ENCODE measurements at places on chromosomes 16 and 17.

DNA sequence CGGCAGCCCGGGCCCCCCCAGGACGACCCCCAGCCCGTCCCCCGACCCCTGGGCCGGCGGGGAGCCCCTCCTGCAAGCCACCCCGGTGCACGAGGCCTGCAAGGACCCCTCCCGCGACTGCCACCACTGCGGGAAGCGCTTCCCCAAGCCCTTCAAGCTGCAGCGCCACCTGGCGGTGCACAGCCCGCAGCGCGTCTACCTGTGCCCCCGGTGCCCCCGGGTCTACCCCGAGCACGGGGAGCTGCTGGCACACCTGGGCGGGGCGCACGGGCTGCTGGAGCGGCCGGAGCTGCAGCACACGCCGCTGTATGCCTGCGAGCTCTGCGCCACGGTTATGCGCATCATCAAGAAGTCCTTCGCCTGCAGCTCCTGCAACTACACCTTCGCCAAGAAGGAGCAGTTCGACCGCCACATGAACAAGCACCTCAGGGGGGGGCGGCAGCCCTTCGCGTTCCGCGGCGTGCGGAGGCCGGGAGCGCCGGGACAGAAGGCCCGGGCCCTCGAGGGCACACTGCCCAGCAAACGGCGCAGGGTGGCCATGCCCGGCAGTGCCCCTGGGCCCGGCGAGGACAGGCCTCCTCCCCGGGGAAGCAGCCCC is 15.6 kb upstream of the ZFPM1 start:
- peak; percentile 43 for DNase-seq

DNA sequence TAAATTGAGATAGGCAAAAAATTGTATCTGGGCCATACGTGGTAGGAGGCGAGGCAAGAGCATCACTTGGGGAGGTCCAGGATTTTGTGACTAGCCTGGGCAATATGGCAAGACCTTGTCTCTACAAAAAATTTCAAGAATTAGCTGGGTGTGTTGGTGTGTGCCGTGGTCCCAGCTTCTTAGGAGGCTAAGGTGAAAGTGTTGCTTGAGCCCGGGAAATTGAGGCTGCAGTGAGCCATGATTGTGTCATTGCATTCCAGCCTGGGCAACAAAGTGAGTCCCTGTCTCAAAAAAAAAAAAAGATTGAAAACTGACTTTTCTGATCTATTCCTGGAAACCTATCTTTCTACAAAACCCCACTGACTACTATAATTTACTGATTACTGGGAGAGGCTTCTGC is 26.7 kb downstream of the CDK12 start:
- no peak for DNase-seq

DNA sequence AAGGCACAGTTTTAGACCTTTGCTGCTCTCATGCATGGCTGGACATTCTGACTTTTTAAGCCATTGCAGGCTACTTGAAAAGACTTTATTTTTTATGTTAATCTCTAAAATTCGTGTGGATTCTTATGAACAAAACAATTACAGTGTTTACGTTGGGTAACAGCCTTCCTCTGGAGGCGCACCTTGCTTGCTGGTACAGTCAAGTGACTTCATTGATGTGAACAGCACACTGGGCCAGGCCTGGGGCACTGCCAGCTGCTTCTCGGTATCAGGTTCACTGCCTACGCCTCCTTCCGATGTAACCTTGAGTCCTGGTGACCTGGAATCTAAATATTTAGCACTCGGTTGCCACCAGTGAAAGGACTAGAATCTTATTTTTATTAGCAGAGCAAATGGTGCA is 27.8 kb downstream of the MARCHF10 start:
- DNase-seq, result no peak

DNA sequence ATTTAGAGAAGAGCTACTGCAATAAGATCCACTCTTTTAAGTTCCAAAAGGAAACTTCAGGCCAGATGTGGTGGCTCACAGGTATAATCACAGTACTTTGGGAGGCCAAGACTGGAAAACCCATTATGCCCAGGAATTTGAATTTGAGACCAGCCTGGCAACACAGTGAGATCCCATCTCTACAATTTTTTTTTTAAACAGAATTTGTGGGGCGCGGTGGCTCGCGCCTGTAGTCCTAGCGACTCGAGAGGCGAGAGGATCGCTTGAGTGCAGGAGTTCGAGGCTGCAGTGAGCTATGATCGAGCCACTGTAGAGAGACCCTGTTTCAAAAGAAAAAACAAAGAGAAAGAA is 793 bp downstream of the COG7 start:
- DNase-seq, result no peak

DNA sequence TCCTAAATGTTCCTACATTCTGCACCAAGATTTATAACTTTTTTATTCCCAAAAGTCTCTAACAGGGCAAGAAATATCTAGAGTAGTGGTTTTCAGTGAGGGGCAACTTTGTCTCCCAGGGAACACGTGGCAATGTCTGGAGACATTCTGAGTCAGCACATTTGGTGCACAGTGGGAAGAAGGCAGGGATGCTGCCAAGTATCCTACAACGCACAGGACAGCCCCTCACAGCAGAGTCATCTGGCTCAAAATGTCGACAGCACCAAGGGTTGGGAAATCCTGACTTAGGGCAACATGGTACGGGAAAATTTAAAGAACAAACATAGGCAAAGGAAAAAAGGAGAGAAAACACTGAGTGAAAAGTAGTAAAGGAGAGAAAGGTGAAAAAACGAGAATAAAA is 61.8 kb downstream of the SMG6 start:
- DNase-seq, result no peak

GRCh38 chr17:39238311-39238972 is 12.7 kb upstream of the STAC2 start:
- peak; percentile 56 for DNase-seq

GRCh38 chr17:22510504-22510903 is 818.2 kb downstream of the KCNJ18 start:
- no peak for DNase-seq

DNA sequence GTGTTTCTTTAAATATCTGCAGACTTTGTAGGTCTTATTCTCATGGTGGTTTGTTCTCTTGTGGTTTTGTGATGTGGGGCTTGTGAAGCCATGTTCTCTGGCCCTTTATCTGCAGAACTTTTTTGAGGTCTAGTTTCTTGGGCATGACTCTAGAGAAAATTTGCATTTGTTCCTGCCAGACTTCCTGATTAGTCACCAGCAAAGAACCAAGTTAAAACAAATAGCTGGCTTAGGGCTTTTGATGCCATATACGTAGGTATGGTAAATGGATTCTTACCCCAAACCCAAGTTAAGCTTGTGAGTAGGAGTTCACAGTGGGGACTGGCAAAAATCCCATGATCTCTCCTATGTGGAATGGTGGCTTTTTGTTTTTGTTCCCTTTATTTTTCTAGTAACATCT is 68.7 kb upstream of the IRX3 start:
- DNase-seq, result no peak

GRCh38 chr16:83995754-83996153 is 27.7 kb downstream of the NECAB2 start:
- DNase-seq, result no peak

DNA sequence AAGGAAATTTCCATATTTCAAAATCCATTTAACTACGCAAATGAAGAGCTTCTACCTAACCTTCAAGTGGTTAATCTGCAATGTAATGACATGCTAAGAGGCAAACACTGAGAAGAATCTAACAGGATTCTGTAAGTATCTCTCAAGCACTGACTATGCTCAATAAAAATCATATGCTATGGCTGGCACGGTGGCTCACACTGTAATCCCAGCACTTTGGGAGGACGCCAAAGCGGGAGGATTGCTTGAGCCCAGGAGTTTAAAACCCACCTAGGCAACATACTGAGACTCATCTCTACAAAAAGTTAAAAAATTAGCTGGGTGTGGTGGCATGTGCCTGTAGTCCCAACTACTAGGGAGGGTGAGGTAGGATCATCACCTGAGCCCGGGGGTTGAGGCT is 32.7 kb downstream of the GNA13 start:
- no peak for DNase-seq

DNA sequence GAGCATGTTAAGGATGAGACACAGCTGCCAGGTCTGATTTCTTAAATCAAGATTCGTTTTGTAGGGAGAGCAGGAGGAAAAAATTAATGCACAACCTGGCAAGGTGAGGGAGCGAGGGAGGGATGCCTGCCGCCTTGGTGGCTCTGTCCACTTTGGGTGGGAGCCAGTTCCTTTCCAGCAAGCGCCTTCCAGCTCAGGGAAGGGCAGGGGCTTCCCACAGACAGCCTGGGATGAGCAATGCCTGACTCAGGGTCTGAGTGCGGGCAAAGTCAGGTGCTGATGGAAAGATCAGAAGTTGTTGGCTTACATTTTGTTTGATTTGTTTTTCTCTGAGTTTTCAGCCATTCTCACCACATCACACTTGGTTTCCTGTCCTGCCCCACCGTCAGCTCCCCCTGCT is 220.7 kb downstream of the ENGASE start:
- DNase-seq, result no peak

DNA sequence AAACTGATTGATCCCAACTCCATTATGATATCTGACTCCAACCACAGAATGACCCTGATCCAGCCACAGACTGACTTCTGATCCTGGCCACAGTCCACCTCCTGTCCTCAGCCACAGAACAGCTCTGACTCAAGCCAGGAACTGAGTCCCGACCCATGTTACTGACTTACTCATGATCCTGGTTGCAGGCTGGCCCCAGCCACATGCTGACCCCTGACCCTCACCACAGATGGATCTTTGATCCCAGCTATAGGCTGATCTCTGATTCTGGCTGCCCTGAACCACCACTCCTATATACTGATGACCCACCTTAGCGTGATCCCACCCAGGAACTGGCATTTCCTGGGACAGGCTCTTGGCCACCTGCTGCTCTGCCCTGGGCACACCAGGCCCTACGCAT is 32.2 kb upstream of the IL21R start:
- no peak for DNase-seq

DNA sequence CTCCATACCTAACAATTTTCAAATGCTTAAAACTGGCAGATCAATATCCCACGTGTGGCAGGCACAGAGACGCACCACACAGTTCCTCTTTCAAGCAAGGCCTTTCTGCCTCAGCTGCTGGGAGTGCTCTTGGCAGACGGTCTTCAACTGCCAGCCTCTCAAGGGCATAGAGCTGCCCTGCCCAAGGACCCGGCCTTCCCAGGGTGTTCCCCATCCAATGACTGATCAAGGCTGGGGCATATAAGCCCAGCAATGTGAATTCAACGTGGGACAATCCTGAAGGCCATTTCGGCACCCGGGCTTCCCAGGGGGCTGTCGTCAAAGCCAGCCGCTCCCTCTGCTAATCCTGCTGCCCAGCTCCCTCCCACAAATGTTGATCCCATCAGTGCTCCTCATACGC is 107.1 kb downstream of the STX8 start:
- no peak for DNase-seq

- no peak for DNase-seq
Observed at GRCh38 chr16:14241631-14242030, 170.5 kb downstream of the MRTFB start.

GRCh38 chr16:1026784-1027500 is 45.4 kb downstream of the SOX8 start:
- no peak for DNase-seq

DNA sequence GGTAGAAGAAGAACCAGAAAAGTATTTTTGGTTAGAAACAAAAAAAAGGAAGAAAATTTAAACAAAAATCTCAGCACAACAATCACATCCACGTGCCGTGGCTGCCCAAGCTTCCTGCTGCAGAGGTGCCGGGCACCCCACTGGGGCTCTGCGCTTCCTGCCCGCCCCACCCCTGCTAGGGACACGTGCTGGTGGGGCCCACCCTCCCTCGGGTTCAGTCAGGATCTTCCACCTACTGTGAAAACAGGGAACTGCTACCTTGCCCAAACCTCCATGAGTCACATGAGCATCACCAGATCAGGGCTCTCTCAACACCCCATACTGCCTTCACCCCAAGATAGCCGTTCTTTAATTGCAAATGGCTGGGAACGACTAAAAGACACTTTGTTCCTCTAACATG is 24.4 kb upstream of the CYTH1 start:
- no peak for DNase-seq

DNA sequence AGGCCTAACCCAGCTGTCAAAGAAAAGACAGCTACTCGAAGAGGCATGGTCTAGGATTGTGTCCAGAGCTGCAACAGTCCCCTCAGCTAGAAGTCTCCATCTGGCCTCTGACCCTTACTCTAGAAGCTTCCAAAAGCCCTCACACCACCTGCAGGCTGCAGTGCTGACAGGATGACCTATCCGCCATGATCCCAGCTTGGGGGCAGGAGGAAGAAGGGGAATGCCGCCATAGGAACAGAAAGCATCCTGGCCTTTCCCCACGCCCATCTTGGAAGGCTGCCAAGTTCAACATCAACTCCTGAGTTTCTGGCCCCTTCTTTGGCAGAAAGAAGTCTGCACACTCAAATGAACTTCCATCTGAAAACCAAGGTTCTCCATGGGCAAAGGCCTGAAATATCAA is 3.1 kb upstream of the KRT36 start:
- no peak for DNase-seq

GRCh38 chr16:85385463-85386331 is 227.4 kb upstream of the GSE1 start:
- DNase-seq, result no peak

DNA sequence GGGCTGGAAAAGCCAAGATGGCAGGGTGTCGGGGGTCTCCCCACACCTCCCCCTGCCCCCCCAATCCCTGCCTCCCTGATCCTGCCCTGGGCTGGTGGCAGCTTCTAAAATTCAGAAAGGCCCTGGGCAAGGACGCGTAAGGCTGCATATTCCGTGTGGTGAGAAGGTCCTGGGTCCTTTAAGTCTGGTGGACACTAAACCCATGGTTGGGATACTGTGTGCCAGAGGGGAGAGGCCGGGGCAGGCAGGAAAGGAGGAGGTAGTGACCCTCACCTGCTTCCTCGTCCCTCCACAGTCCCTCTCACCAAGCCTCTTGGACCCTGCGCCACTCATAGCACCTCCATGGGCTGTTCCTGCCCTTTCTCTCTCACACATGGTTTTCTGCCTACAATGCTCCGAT is 28.8 kb downstream of the PRKAR1A start:
- no peak for DNase-seq

DNA sequence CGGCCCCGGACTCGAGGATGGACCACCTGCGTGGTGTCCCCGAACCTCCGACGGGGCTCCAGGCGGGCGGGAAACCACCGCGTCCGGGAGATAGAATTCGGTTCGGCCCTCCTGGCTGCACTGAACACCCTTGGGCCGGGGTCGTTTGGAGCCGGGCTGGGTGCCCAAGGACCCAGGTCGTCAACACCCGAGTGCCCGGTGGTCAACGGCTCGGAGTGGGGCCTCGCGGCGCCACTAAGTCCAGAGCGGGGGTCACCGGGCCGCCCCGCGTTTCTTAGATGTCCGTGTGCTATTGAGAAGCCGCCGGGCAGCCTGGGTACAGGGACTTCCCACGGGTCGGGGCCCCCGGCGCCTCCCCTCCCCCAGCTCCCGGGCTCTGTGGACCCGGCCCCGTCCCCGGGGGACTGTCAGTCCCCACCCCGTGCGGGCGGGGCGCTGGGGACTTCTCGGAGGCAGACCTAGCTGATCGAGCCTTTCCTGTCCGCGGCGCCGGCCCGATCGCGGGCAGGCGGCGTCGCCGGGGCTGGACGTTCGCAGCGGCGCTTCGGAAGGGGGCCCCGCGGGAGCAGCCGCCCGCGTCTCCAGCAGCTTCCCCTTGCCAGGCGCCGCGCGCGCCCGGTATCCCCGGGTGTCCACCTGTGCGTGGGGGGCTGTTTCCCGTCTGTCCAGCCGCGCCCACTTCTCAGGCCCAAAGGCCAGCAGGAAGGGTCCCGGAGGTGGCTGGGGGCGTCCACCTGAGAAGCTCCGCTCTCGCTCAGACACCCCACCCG is 655 bp upstream of the NPTX1 start:
- no peak for DNase-seq

All from T-helper 2 cell (primary cell).